ENCODE measurements at places on chromosomes 3 and 15. TPM values are rescaled to one million over a fixed set of nuclear protein-coding genes. Genes with fewer than 3 reads are reported as not detected.

LRRIQ4 gene
- not detected for total RNA-seq

CLDN18 gene
- not detected for total RNA-seq

TMEM207 gene
- not detected for total RNA-seq

ZBTB38 gene
- 85.2 TPM for total RNA-seq

ZMYND10 gene
- total RNA-seq: 0.51 TPM

NEO1 gene
- total RNA-seq: 0.35 TPM

DNA sequence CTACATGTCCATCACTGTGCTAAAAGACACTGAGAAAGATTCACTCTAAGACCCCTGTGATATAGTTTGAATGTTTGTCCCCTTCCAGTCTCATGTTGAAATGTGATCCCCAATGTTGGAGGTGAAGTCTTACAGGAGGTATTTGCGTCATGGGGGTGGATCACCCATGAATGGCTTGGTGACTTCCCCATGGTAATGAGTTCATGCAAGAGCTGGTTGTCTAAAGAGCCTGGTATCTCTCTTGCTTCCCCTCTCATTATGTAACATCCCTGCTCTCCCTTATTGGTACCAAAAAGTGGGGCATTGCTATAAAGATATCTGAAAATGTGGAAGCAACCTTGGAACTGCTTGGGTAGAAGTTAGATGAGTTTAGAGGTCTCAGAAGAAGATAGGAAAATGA lies 32.2 kb upstream of the FAM174B start:
- H3K27me3 ChIP-seq: no peaks in the 10 kb centered on the region
- no peak for DNase-seq
- no peaks in the 10 kb centered on the region for H3K36me3 ChIP-seq
- H3K4me3 ChIP-seq: no peak overlapping the region
- H3K27ac ChIP-seq: no peak overlapping the region

DNA sequence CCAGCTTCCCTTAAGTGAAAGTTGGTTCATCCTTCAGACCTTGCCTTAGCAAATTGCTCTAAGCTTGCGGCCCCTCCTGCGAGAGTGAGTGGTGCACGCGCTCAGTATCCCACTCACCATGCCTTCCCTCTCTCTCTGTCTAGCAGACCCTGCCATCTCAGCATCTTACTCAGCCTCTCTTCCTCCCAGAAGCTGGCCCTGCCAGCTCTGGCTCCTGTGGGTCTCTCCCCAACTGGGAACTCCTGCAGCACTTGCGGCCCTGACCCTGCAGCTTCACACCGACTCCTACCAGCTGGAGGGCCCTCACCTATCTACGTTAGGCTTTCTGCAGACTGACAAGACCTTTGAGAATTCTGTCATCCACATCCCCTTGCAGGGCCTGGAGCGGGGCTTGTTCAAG lies 286.1 kb upstream of the TLE3 start:
- no peak overlapping the region for H3K4me3 ChIP-seq
- H3K27me3 ChIP-seq: peaks cover under 1% of the 10 kb centered on the region
- H3K4me1 ChIP-seq: no peaks in the 10 kb centered on the region
- no peaks in the 10 kb centered on the region for H3K36me3 ChIP-seq
- H3K27ac ChIP-seq: no peak overlapping the region
- no peak for DNase-seq

- H3K27ac ChIP-seq: peak overlapping the region; percentile 71
- H3K27me3 ChIP-seq: no peaks in the 10 kb centered on the region
- peak; percentile 69 for DNase-seq
- H3K36me3 ChIP-seq: no peaks in the 10 kb centered on the region
Observed at GRCh38 chr3:31980530-31981205, 394 bp downstream of the OSBPL10 start.

DNA sequence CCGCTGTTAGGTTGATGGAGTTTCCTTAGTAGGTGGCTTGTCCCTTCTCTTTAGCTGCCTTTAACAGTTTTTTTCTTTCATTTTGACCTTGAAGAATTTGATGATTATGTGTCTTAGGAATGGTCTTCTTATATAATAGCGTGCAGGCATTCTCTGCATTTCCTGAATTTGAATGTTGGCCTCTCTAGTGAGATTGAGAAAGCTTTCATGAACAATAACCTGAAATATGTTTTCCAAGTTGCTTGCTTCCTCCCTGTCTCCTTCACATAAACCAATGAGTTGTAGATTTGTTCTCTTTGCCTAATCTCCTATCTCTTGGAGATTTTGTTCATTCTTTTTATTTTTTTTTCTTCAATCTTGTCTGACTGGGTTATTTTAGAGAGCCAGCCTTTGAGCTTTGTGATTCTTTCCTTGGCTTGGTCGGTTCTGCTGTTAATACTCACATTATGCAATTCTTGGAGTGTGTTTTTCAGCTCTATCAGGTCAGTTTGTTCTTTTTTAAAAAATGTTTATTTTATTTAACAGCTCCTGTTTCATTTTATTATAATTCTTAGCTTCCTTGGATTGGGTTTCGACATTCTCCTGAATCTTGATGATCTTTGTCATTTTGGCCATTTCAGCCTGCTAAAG lies 627.9 kb downstream of the SI start:
- H3K27ac ChIP-seq: no peak overlapping the region
- H3K4me3 ChIP-seq: no peak overlapping the region
- H3K4me1 ChIP-seq: no peaks in the 10 kb centered on the region
- no peaks in the 10 kb centered on the region for H3K27me3 ChIP-seq

- H3K27ac ChIP-seq: no peak overlapping the region
- no peak for DNase-seq
- H3K36me3 ChIP-seq: no peaks in the 10 kb centered on the region
- no peaks in the 10 kb centered on the region for H3K4me1 ChIP-seq
Observed at GRCh38 chr3:60536420-60536819, 714.8 kb downstream of the FHIT start.
